ENCODE measurements at places on chromosomes 16 and 17.

GRCh38 chr17:59396134-59396826 is 64.8 kb downstream of the YPEL2 start:
- DNase-seq = no peak

DNA sequence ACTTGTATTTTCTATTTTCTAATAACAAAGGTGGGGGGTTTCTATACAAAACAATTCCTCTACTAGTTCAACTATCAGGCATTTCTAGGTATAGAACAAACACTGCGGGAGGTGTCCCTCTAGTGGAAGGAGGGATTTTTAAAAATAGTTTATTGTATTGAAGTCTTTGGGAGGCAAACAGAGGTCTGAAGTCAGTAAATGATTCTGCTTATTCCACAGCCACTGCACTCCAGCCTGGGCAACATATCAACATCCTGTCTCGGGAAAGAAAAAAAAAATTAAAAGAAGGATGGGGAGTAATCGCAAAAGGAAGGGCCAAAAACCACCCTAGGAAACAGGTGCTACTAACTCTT is 648 bp upstream of the ERCC4 start:
- DNase-seq = peak; percentile 40

DNA sequence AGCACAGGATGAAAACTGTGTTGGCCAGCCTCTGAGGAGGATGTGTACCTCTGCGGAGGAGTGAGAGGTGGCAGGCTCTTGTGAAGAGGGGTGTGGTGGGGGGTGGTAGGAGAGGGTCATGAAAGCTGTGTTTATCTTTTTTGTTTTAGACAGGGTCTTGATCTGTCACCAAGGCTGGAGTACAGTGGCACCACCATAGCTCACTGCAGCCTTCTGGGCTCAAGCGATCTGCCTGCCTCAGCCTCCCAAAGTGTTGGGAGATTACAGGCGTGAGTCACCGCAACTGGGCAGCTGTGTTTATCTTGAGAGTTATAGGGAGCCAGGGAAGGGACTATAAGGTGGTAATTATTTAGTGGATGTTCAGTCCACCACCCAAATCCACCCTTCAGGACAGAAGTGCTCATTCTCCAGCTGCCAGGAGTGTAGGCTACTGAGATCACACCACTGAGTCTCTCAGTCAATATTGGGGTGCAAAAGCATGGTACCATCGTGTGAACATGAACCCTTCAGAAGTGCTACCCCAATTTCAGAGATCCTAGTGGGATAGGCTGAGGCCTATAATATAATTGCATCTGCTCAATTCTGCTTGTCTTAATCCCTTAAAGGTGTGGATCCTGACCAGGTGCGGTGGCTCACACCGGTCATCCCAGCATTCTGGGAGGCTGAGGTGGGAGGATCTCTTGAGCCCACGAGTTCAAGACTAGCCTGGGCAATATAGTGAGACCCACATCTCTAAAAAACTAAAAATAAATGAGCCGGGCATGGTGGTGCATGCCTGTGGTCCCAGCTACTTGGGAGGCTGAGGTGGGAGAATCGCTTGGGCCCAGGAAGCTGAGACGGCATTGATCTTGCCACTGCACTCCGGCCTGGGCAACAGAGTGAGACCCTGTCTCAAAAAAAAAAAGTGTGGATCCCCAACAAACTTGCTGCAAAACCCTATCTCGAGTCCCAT is 788 bp upstream of the EXOC3L1 start:
- DNase-seq = no peak

DNA sequence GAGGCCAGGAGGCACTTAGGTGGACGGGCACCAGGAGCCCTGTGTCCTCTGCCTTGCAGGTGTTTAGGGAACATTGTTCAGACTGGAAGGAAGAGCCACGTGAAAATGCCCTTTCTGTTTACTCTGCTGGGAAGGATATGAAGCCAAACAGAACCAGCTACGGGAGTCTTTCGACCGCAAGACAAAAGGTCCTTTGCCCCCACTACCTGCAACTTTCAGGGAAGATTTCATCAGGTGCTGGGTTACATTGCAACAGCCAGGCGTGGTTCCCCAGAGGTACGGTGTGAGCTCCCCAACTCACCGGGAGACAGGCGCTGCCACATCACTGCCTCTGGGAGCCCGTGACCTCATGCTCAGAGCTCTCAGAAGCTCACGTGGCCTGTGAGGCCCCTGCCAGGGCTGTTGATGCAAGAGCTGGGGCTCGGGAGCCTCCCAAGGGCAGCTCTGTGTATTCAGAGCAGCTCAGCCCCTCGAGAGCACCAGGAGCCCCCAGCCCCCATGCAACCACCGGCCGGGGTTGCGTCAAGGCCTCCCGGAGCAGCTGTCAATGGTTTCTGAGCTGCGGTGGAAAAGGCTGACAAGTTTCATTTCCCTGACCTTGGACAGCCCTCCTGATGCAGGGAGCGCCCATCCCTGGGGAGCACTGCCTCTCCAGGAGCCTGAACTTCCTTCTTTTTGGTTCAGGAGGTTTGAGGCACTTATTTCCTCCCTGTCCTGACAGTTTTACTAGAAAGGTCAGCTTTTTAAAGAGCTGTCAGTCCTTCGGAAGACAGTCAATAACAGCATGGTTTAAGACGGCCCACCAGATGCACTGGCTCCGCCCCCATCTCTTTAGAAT is 42.1 kb downstream of the TBC1D16 start:
- peak; percentile 96 for DNase-seq

GRCh38 chr16:15726715-15727114 is 76.7 kb downstream of the NDE1 start:
- no peak for DNase-seq

DNA sequence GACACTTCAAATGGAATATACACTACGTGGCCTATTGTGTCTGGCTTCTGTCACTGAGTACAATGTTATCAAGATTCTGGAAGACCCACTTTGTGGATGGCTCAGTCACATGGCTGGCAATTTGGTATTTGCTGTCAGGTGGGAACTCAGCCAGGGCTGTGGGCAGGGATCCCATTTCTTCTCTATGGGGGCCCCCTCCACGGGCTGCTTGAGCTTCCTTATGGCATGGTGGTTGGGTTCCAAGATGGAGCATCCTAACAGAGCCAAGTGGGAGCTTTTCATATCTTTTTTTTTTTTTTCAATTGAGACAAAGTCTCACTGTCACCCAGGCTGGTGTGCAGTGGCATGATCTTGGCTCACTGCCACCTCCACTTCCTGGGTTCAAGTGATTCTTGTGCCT is 18.0 kb upstream of the CEP20 start:
- no peak for DNase-seq

GRCh38 chr16:72142476-72142875 is 29.5 kb downstream of the PMFBP1 start:
- DNase-seq = no peak

DNA sequence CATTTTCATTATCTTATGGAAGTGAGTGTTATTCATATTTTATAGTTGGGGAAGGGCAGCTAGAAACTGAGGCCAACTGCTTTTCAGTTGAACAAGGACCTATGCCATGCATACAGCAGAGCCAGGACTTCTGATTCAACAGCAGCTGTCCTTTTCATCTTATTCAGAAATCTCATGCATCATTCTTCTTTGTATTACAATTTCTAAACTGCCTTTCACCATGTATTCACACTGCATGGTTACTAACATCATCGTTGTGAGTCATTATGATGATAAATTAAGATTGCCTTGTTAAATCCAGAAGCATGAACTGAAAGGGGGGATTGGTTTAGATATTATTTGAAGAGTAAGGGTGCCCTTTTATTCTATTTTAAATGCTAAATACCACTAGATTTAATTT is 1470.1 kb upstream of the GOT2 start:
- no peak for DNase-seq

DNA sequence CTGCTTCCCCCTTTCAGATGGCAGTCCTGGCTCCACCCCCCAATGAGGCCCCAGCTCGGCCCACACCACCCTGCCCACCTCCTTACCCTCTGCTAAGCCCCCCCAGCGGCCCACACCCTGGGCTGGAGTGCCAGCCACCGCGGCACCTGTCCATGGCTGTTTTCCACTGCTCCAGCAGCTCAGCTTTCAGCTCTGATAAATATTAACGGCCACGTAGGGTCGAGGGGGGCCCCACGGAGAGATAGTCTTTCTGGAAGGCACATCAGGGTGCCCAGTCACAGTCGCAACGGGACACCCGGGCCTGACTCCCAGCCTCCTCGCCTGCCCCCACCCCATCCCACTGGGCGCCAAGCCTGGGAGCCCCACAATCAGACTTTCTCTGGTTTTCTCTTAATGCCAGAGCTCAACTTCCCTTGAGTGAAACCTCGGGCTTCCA is 46.5 kb upstream of the CIBAR2 start:
- no peak for DNase-seq

DNA sequence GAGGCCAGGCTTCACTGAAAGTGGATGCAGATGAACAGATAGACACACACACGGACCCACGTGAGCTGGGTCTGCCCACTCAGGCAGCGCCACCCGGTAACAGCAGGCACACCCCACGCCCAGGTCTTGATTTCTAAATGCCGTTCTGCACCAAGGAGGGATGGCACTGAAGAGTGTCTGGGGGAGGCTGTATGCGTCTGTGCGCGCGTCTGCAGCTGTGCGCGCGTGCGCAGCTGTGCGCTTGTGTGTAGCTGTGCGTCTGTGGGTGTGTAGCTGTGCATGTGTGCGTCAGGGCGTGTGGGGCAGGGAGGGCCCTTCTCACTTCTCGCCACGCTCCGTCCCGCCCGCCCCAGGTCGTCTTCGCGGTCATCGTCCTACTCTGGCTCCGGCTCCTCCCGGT is 15.5 kb upstream of the IL17C start:
- no peak for DNase-seq

DNA sequence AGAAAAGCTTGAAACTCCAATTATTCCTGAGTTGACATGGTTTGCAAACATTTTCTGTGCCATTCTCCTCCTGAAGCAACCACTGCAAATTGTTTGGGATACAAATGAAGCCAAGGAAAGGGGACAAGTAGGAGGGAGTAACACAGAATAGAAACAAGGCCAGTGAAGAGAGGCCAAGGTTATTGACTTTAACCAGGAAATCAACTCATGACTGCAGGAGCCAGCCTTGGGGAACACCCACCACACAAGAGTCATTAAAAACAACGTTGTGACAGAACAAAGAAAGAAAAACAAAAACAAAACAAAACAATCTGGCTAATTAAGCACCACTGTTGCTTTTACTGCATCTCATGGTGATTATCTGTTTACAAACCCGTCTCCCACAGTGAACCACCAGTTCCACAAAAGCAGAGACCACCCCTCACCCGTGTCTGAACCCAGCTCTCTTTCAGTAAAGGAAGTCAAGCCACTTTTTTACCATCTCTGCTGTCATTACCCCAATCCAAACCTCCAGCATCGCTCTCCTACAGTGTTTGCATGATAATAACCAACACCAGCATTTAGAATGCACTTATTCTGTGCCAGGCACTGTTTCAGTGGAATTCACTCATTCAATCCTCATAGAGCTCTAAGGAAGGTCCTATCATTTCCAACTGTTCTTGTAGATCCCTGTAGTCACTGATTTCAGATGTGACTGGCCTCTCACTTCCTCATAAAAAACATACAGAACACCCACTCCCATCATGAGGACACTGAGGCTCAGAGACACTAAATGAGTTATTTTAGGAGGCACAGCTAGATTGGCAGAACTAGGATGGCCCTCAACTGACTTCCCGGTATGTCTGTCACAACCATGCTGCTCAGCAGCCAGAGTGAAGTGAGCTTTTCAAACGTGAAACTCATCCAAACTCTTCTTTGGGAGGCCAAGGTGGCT is 2.0 kb downstream of the ZDHHC1 start:
- no peak for DNase-seq

DNA sequence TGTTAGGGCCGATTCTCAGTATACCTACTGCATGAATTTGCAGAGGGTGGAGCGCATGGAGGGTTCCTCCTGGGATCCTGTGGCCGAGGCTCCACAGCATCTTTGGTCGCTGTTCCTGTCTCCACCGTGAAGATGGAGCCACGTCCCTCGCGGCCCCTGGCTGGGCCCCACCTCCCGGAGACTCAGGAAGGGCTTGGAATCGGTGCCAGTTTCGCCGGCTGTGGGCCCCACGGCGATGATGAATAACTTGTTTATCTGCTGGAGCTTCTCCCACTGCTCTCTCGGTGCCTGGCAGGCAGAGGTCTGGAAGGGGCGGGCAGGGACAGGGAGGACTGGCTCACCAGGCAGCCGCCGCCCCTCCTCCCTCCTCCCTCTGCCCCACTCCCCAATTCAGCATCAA is 8.1 kb downstream of the SLC5A11 start:
- peak; percentile 86 for DNase-seq

DNA sequence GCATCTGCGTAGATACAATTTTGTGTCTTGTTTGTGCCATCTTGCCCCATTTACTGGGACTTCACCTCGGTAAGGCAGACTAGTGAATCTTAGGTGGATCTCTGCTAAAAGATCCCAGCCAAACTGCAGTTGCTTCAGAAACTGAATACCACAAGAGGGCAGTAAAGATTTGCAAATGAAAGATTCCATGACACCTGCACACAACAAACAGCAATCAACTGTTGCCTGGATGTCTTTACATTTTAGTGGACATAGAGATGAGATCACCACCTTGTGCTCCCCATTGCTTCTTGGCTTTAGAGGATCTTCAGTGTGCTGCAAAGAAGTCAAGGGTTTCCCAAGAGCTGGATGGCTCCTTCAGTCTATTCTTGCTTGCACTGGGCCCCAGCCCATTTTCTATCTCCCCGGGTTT is 119.2 kb upstream of the CACNG5 start:
- DNase-seq = peak; percentile 80

DNA sequence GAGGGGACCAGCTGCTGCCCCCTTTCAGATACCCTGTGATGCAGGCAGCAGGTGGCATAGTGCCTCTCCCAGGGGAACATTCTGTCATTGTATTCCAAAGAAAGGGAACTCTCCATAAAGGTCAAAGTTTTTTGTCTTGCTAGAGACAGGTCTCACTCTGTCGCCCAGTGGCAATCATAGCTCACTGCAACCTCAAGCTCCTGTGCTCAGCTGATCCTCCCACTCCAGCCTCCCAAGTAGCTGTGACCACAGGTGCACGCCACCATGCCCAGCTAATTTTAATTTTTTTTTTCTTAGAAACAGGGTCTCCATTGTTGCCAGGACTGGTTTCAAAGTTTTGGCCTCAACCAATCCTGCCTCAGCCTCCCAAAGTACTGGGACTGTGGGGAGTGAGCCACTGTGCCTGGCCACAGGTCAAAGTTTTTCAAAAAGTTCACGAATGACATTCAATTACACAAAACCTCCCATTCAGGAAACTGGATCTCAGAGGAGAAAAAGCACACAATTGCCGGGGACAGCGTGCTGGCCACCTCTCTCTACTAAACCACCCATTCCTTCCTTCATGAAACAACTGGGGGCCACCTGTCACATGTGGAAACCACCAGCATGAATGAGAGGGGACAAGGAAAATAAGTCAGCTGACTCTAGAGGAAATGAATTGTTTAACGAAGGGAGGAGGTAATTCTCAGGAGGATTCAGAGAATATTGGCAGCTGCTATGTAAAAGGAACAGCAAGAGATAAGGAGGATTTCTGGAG is 80.0 kb downstream of the MARCHF10 start:
- peak; percentile 53 for DNase-seq

Measured in A549 (cell line).